ENCODE measurements at places on chromosomes 6 and 20. TPM values are rescaled to one million over a fixed set of nuclear protein-coding genes. Genes with fewer than 3 reads are reported as not detected.

DNA sequence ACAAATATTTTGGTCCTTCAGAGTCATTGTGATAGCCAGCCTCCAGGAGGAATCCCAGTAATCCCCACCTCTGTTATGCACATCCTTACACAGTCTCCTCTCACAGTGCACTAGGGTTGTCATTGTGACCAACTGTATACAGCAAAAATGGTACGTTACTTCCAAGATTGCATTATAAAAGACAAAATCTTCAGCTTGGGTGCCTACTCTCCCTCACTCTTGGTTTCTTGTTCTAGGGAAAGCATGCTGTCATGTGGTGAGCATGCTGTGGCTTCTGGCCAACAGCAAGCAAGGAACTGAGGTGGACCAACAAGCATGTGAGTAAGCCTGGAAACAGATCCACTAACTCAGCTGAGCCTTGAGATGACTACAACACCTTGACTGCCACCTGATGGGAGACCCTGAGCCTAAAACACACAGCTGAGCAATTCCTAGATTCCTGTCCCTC, 130.1 kb upstream of the DST start:
- DNase-seq = peak; percentile 22

GRCh38 chr6:8402546-8402945, 32.8 kb downstream of the SLC35B3 start:
- no peak for DNase-seq

- DNase-seq = no peak
Observed at GRCh38 chr6:24929242-24929641, 6.5 kb downstream of the RIPOR2 start.

DNA sequence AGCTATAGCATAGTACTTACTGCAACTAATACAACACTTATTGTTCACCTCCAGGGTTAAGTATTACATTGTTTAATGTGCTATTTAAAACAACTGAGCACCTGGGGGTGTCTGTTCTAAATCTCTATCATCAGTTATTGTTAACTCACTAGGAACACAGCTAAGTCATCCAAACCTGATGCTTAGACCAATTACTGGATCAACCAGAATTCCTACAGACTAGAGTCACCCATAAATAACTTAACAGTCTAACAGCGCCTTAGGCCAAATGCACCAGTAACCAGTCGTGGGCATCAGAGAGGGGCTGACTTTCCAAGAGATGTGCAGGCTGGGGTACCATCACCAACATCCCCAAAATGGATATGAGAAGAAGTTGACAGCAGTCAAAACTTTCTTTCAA, 110.7 kb downstream of the ADTRP start:
- no peak for DNase-seq

GRCh38 chr6:155117256-155117655, 122.1 kb downstream of the TIAM2 start:
- no peak for DNase-seq

GRCh38 chr20:16051968-16052367, 521.3 kb downstream of the KIF16B start:
- DNase-seq = no peak

DNA sequence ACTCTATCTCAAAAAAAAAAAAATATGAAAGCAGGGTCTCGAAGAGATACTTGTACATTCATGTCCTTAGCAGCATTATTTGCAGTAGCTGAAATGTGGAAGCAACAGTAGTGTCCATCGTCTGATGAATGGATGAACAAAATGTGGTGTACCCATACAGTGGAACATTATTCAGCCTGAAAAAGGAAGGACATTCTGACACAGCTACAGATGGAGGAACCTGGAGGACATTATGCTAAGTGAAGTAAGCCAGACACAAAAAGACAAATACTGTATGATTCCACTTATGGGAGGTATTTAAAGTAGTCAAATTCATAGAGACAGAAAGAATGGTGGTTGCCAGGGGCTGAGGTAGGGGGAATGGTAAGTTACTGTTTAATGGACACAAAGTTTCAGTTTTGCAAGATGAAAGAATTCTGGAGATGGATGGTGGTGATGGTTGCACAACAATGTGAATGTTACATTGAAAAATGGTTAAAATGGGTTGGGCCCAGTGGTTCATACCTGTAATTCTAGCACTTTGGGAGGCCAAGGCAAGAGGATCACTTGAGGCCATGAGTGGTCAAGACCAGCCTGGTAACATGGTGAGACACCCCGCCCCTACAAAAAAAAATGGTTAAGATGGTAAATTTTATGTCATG, 11.8 kb upstream of the TULP1 start:
- DNase-seq = no peak

DNA sequence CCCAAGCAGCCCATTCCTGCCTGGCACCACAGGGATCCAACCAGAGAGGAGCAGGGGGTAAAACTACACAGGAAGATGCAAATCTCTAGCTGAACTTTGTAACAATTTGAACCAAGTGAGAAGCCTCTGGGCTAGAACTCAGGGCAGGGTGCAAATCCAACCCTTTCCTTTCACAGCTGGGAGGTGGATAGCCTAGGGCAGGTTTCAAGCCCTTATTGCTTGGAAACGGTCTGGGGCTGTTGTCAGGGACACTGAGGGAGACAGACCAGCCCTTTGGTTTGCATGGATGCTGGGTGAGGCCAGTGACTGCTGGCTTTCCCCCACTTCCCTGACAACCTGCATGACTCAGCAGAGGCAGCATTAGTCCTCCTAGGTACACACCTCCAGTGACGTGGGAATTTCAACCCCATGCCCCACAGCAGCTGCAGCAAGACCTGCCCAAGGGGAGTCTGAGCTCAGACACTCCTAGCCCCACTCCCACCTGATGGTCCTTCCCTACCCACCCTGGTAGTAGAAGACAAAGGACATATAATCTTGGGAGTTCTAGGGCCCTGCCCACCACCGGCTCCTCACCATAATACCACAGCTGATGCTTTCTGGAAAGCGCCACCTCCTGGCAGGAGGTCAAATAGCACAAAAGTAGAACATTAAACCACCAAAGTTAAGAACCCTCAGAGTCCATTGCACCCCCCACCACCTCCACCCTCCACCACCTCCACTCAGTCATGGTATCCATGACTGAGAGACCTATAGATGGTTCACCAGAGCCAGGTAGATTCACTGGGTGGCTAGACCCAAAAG, 797.7 kb upstream of the MAN1A1 start:
- no peak for DNase-seq

- no peak for DNase-seq
Observed at GRCh38 chr6:126388104-126388598, 48.2 kb downstream of the CENPW start.

DNA sequence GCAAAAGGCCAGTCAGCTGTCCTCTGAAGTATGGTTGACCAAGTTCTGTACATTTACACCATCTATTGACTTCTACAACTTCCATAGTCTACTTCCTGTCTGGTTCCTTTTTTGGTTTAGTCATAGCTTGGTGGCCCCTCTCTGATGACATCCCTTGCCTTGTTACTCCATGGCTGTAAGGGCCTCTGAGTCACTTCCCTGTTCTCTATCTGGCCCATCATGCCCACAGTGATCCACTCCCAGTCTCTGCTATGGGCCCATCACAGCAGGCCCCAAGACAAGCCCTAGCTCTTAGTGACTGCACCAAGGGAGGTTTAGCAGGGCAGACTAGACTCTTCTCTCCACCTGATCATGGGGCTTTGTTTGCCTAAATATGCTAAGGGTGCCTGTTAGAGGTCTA, 441.6 kb downstream of the HACE1 start:
- DNase-seq = no peak

DNA sequence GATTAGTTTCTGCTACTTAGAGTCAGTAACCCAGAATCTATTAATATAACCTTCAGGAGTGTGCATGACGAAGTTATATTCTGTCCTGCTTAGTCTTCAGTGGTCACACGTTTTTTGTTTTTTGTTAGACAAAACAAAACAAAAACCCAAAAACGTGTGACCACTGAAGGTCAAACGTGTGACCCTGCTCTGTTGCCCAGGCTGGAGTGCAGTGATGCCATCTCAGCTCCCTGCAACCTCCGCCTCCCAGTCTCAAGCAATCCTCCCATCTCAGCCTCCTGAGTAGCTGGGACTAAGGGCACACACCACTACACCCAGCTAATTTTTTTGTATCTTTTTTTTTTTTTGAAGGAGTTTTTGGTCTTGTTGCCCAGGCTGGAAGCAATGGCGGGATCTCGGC, 142.4 kb downstream of the BCAS1 start:
- DNase-seq = no peak

- no peak for DNase-seq
Observed at GRCh38 chr6:167953551-167953950, 43.9 kb upstream of the KIF25 start.

GRCh38 chr20:1800777-1801176, 94.4 kb upstream of the SIRPA start:
- no peak for DNase-seq

- no peak for DNase-seq
Observed at GRCh38 chr6:166598441-166599138, 12.1 kb upstream of the RAMACL start.

DNA sequence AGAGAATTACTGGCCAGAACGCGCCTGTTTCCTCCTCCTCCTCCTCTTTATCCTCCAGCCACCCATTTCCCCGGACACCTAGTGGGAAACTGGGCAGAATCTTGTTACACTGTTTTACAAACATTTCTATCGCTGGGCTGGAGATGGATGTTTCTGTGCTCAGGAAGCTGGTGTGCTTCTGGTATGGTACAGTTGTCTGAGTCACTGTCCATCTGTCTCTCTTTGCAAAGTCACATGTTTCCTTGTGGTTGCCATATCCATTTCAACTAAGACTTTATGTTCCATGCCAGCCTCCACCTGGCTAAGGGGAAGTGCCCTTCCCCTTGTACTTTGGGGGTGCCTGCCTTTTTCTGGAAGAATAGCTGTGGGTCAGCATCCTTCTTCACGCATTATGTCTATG, 52.9 kb upstream of the SLC22A16 start:
- DNase-seq = no peak

The DEF6 gene
- total RNA-seq = 3.3 TPM

The TRPC4AP gene
- total RNA-seq = 77.7 TPM

The DEK gene
- total RNA-seq = 147 TPM

The GJA10 gene
- not detected for total RNA-seq

The ZNF165 gene
- 0.44 TPM for total RNA-seq

The SNTA1 gene
- total RNA-seq = 89.8 TPM

The KCNQ5 gene
- not detected for total RNA-seq

Data from tibial nerve (tissue), 4 donors.